Eye (tissue), 1 donor: ENCODE measurements at places on chromosomes 16 and 17.
A peak's percentile ranks its signal among the peaks of the same experiment; 100 is the strongest.

- DNase-seq, result peak; percentile 56
Measured at GRCh38 chr16:10619271-10619849, 39.0 kb upstream of the EMP2 start.

DNA sequence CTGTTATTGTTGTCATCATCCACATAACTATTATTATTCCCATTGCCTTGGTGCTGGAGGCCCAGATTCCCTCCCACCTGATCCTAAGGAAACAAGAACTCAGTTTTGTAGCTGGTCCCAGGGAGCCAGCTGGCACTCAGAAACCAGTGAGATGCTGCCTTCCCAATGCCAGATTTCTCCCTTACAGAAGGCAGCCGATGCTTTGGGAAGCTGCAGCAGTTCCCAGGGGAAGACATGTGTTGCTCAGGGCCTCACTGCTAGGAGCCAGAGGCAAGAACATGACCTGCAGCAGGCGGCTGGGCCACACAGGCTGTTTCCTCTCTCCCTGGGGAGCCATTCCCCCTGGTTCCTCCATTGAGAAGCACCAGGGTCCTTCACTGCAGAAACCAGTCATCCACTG, 59.9 kb upstream of the GRIN2A start:
- DNase-seq, result no peak

DNA sequence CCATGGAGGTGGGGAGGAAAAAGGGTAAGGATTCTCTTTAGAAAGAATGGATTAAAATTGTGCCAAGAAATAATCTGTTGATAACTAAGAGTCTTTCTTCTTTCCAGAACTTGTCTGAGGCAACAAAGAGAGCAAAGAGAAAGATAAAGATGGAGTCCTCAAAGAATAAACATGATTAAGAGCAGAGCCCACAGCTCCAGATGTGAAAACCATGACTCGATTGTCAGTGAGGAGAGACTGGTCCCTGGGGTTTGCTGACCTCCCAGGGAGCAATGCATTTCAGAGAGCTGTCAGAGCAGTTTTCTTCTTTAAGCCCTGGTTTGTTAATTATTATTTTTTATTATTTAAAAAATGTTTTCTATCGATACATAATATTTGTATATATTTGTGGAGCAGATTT, 74.6 kb downstream of the TMEM100 start:
- no peak for DNase-seq

DNA sequence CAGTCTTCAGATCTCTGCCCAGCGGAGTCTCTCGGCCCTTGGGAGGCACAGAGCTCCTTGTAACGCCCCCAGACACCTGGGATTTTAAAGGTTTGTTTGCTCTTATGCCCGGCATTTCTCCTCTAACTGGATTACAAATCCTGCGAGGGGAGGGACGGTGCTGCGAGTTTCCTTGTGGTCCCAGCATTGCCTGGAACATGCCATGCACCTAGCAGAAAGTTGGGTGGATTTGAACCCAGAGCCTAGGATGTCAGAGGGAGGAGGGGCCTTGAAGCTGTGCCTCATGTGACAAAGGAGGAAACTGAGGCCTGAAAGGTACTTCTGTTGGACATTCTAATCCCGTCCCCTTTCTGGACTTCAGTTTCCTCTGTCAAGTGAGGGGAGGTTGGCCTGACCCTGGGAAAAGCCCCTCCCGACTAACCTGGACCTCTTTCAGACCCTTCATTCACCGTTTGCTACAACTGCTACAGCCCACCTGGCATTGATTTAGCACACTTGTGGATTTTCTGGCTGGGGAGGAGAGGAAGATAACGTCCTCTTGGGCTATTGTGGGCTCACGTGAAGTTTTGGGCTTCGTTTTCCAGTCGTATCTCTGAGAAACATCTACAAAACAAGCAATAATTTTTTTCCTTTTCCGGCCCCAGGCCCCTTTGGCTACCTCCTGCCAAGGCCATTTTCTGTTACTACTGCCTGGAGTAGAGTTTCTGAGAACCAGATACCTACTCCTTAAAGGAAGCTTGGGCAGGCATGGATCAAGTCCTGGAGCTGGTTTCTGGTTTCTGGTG, 30.9 kb downstream of the MRC2 start:
- DNase-seq, result no peak

GRCh38 chr17:80856863-80857755, 134.5 kb upstream of the CHMP6 start:
- DNase-seq, result no peak

DNA sequence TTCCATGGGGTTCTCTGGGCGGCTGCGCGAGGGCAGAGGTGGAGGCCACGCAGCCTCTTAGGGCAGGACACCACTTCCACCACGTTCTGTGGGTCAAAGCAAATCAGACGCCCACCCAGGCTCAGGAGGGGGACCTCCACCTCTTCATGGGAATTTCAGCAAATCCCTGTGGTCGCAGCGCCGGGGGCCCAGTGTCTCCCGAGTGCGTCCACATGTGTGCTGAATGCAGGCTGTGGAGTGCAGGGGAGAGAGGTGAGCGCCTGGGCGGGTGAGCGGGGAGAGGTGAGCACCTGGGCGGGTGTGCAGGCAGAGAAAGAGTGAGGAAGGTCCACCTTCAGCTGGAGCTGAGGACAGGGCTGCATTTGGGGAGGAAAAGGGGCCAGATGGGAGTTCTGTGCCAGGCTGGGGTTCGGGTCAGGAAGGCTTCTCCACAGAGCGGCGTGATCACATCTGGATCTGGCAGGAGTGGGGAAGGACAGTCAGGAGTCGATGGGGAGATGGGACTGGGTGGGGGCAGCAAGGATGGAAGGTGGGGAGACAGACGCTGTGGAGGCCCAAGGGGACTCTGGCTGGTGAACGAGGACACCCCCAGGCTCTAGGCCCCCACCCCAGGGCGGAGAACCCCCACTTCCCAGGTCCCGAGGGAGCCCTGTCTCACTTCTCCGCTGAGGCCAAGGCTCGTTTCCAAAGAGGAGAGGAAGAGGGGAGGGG, 36.8 kb upstream of the CBFA2T3 start:
- no peak for DNase-seq

- DNase-seq, result no peak
Measured at GRCh38 chr17:38910325-38910724, 15.1 kb upstream of the LASP1NB start.

DNA sequence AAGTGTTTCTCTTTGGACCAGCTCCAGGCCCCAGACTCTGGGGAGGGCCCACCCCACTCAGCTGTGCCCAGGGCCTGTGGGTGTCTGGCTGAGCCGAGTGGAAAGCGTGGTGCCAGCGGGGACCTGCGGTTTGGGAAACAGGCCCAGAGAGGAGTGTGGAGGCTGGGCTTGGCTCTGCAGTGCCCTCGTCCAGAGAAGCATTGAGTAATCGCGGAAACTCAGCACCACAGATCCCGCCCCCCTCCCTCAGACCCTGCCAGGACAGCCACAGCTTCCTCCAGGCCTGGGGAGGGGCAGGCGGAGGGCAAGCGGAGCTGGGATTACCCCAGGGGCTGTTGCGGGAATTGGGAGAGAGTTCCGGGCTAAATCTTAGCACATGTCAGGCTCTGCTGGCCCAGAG, 14.6 kb upstream of the PITPNA start:
- DNase-seq, result no peak

DNA sequence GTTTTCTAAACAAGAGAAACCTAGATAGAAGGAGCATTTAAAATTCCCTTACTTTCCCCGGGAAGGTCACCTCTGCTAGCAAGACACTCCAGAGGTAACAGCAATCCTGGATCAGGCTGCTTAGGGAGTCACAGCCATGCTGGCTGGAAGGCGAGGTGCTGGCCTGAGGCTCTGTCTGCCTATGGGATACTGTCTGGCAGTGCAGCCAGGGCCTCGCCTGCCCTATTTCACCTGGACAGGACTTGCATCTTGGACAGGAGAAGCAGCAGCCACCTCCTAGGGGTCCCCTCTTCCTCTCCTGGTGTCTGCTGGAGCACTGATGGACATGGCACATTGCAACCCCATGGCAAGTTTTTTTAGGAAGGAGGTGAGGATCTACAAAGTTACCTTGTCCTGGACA, 15.1 kb downstream of the FA2H start:
- no peak for DNase-seq

DNA sequence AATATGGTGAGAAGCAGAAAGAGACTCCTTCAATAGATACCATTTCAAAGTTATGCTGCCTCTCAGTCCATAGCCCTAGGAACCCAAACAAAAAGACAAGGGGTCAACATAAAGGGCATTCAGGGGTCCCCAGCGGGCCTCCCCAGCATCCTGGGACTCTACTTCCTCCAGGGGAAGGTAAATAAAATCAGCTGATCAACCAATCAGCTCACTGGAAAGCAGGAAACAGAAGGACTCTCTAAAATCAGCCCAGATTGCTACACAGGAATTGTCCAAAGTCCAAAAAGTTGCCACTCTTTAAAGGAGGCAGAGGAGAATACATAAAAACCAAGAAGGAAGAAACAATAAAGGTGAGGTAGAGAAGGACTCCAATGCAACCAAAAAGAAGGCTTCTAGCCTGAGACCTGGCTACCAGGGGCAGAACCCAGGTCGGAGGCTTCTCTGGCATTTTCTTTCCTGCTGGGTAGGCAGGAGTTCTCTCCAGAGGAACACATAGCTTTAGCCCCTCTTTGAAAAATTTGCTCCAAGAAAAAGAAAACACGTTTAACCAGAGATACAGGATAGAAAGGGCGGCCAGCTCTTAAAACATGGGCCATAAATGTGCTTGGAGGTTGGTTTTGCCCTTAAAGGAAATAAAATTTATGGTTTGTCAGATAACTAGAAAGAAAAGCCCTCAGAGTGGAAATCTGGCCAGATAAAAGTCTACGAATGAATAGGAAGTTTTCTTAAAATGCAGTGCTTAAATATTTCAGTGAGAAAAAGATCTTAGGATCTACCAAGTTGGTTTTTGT, 404.6 kb downstream of the SOX9 start:
- no peak for DNase-seq

DNA sequence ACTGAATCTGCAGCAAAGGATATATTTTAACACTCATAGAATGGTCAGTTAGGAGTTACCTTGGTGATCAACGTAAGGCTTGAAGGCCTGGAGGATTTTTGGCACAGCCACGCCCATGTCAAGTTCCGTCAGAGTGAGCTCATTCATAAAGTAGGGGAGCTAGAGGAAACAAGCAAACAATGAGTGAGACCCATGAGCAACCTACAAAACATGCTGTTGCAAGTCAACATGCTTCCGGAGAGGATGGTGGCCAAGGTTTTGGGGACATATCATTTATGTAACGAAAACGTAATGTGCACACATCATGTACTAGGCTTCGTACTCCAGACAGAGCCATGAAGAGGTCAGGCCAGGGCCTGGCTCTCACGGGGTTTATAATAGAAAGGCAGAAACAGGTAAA, 41.1 kb upstream of the ERN1 start:
- DNase-seq, result no peak

GRCh38 chr17:18362698-18363100, 651 bp downstream of the SHMT1 start:
- peak; percentile 69 for DNase-seq

DNA sequence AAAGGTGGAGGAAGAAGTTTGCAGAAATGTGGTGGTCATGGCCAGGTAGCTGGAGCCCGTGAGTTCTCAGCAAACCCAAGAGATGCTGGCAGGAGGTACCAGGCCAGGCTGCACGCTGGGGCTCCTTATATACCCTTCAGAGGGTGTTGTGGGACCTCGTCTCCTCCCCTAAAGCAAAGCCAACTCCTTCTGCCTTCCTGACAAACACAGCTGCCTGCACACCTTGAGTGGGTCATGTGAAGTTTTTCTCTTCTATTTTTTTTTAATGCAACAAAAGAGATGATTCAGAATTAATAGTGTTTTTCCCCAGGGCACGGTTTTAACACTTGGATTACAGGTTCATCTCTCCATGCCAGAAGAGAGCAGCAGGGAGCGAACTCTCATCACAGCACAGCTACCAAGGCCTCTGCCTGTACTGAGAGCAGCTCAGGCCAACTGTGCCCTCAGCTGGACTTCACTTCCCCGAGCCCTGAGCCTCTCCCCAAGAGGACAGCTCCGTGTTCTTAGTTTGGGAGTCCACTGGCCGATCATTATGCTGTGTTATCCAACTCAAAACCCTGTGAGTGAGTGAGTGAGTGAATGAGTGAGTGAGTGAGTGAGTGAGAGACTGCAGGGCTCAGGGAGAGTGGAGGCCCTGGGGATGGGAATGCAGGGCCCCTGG, at the start of gene KRT15:
TSS of gene KRT15 (minus strand) at position 102 of the 661 bp plus-strand sequence. CDS start at position 39, 63 bp downstream.
- no peak for DNase-seq

GRCh38 chr16:4110680-4111079, 5.6 kb downstream of the ADCY9 start:
- no peak for DNase-seq

DNA sequence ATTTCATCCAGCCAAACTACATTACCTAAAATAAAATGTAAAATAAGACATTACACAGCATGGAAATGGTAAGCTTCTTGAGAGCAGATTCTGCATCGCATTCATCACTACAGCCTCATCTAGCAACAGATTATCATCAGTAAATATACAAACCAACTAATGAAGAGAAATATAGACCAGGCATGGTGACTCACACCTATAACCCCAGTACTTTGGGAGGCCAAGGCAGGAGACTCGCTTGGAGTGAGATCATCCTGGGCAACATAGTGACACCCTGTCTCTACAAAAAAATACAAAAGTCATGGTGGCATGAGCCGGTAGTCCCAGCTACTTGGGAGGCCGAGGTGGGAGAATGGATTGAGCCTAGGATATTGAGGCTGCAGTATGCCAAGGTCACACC, 19.9 kb downstream of the NCBP3 start:
- no peak for DNase-seq

GRCh38 chr16:75566758-75567255, 628 bp downstream of the GABARAPL2 start:
- DNase-seq, result no peak

DNA sequence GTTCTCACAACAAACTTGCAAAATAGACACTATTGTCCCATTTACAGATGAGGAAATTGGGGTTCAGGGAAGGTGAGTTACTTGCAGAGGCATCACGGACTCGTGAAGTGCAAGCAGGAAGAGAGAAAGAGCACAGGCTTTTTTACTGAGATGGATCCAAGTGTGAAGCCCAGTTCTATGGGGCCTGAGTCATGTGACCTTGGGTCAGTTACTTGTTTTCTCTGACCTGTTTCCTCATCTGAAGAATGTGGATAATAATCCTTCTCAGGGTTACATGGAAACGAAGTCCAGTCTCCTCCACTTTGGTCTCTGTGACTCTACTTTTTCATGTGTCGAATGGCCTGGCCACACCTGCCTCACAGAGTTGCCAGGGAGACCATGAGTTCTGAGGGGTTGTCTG, 134.4 kb downstream of the SPACA3 start:
- DNase-seq, result no peak

DNA sequence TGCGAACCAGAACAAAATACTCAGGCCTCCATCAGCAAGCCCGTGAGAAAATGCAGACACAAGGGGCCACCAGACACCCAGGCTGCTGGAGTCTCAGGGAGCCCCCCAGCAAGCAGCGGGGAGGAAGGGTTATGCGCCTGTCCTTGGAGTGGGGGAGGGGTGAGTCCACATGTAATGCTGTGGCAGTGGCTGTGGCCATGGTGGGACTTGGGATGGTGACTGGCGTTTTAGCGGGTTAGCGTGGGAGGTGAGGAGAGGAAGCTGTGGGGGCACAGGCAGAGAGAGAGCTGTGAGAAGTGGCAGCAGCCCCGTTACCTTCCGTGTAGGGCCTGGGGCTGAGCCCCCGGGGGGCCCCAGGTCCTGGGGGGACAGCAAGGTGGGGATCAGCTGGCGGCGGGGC, 58.3 kb downstream of the SRCIN1 start:
- no peak for DNase-seq

GRCh38 chr17:82029391-82029790, 2.1 kb upstream of the RAC3 start:
- no peak for DNase-seq
